AG09319 (cell line): ENCODE measurements at places on chromosomes 13 and 19.

DNA sequence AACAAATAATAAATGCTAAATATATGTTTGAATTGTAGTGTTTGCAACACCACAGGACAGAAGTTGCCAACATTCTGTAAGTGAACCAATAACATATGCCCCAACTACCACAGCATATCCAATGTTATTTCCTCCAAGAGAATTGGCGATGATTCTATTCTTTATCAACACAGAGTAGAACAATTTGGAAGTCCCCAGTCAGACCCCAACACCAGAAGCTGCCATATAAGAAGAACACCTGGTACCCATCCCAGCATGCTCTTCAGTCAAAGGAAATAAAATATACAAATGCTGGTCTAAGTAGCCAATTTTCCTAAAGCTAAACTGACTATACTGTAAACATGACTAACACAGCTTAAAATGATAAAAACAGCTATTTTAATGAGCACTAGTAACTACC is 145.7 kb downstream of the KLF12 start:
- DNase-seq: no peak

DNA sequence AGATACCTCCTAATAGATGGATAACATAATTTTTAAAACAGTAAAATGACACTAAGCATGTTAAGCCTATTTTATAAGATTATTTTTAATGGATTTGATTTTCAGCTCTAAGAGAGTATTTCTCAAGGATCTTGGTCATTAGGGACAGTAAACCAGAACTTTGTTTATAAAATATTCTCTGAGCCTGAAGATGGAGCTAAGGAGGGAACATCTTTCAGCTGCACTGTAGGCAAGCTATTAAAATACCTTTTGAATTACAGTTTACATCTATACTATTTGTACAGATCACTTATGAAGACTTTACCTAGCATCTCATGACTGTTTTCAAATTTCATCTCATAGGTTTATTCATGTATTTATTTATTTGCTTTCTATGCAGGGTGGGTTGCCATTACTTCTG is 345.3 kb downstream of the MYO16 start:
- no peak for DNase-seq

GRCh38 chr19:45424191-45425058 is 708 bp upstream of the ERCC1 start:
- DNase-seq: peak; percentile 71

- DNase-seq: peak; percentile 27
Observed at GRCh38 chr19:47512183-47512947, 2.5 kb downstream of the NAPA start.

GRCh38 chr19:13459351-13459750 is 46.9 kb downstream of the CACNA1A start:
- DNase-seq: no peak

DNA sequence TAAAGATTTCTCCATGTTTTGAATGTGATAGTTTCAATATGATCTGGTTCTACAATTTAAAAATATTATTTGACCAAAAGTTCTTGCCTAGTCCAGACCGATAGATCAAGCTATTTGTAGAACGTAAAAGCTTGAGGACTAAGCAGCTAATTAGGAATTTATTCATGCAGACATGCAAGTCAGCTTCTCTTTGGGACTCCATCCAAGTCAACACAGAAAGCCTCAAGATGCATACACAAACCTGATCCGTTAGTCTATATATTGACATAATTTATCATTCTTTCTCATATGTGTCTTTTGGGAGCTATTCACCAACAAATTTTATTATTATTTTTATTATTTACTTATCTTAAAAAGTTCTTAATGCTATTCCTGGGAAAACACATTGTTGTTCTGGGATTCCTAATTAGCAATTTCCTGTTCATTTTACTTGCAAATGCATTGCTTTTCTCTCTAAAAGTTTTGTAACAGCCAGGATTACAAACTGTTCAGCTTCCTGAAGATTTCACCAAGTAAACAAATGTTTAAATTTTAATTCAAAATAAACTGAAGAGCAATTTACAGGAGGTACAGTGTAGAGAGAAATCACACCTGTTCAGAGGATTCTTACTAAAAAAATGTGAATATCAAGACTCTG is 375.3 kb downstream of the GPC5 start:
- no peak for DNase-seq

- no peak for DNase-seq
Observed at GRCh38 chr19:47444388-47444821, 25.1 kb upstream of the MEIS3 start.

DNA sequence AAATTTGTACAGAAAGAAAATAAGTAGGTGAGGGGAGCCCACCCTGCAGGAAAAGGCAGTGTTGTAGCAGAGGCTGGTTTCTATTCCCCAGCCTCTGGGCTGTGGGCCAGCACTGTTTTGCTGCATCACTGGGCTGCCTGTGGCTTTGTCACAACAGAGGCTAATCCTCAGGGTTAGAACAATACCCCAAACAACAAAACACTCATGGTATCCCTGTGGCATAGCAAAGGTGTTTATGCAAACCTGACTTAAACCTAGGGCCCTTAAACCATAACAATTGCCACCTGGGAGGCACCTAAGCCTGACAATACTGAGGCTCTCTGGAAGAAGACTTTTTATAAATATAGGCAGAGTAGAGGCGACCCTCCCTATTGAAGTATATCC is 314.7 kb downstream of the OLFM4 start:
- no peak for DNase-seq

DNA sequence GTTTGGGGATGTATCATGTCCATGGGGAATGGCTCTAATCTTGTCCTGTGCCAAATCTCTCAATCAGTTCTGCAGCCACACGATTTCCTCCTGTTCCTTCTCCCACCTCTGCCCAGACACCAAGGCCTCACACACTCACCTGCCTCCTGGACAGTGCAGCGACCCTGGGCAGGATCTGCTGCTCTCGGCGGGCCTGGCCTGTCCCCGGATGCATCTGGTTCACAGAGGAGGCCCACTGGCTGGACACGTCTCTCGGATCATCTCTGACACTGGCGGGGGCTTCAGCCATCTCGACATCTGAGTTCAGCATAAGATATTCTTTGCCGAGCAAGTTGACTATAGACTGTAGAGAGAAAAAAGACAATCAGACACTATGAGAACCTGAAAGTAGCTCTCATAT is 5.9 kb downstream of the ZSCAN5B start:
- DNase-seq: no peak

DNA sequence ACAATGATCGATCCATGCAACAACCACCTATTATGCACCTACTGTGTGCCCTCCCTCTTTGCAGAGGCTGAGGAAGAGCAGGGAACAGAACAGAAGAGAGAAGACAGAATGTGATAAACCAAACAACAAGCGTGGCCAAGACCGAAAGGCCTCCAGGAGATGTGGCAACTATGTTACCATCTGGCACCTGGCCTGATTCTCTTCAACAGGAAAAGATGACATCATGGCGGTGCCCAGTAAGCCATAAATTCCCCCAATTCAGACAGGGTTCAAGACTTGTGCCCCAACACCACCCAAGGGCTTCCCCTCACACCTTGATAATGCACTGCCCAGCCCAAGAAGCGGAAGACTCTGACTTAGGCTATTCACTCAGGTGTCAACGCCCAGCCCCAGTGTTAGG is 44.3 kb downstream of the SLC7A1 start:
- no peak for DNase-seq

DNA sequence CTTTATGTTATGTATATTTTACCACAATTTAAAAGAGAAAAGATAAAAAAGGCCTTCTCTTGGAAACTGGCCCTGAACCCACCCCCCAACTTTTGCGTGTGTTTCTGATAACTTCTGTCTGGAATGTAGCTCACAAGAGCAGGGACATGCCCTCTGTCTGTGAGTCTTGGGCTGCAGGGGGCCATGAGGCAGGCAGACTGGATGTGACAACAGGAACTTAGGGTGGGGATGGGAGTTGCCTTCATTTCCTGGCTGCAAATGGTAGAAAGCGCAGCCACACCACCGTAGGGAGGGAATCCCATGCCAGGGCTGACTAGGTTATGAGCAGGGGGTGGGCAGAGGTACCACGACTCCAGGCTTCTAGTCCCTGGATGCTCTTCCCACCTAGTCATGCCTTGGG is 21.9 kb downstream of the CILP2 start:
- DNase-seq: no peak
